ENCODE measurements at places on chromosomes 7 and 10.

- DNase-seq, result no peak
These were observed 149.8 kb downstream of the DYNC1I1 start for GRCh38 chr7:95922191-95922590.

DNA sequence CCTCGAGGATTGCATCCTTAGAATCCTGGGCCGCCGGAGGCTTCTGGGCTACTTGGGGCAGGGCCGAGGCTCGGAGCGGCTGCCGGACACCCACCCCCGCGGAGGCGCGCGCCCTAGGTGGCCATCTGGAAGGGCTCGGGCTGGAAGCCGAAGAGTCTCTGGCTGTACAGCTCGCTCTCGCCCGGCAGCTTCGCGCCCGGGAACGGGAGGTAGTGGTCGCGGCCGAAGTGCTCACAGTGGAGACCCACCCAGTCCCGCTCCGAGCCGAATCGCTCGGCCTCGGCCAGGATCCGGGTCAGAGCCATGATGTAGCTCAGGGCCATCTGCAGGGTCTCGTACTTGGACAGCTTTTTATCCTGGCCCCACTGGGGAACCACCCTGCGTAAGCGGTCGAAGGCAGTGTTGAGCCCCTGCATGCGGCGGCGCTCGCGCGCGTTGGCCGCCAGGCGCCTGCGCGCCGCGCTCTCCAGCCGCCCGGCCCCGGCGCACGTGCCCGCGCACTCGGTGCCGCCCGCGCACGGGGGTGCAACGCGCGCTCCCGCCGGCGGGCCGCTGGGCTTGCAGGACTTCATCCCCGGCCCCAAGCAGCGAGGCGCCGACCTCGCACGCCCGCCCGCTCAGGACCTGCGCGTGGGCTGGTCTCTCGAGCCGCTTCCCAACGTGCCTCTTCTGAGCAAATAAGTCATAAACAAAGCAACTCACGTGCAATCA lies 652 bp downstream of the ATOH7 start:
- DNase-seq, result no peak

DNA sequence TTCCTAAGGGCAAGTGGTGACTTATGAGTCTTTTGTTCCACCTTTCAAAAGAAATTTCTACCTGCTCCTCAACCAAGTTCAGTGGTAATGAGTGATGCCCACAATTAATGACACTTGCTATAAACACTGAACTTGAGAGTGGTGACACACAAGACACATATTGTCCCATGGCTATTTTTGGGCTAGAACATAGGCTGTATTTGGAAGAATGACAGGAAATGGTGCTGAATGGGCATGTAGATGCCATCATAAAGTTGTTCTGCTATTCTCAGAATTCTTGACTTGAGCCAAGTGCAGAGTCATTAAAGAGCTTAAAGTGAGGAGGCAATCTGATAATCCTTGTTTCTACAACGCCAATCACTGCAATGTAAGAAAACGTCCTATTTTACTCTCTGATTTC lies 313.3 kb downstream of the AGMO start:
- DNase-seq, result no peak

- no peak for DNase-seq
These were observed 50.6 kb downstream of the PTPRN2 start for GRCh38 chr7:158536871-158537515.

DNA sequence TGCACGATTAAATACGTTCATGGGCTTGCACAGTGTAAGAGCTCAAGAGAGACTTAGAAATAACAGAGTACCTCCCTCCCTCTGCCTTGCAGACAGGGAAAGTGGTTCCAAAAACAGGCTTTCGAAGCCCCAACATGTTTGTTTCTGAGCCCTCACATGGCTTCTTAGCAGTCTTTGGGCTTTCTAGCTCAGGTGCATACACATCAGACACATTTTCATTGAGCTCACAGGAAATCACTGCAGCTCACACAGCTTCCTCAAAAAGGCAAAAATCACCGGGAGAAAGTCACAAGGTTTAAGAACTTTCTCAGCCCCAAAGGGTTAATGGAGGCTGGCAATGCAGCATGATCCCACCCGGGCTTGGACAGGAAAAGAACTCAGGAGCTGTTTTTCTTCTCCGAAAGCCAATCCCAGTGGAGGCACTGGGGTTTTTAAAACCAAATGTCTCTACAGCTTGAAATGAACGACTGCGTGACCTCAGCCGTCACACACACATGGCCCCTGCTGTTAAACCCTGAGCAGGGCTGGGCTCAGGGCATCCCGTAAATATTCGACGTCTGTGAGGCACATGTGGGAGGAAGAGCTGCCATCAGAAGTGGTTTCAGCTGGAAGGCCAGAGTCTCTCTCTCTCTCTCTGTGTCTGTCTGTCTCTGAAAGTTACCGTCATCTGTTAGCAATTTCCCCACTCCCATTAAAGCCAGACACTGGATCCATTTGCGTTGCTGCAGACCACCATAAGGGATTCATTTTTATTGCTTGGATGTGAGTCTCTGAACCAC lies 69.7 kb downstream of the CALML3 start:
- no peak for DNase-seq

DNA sequence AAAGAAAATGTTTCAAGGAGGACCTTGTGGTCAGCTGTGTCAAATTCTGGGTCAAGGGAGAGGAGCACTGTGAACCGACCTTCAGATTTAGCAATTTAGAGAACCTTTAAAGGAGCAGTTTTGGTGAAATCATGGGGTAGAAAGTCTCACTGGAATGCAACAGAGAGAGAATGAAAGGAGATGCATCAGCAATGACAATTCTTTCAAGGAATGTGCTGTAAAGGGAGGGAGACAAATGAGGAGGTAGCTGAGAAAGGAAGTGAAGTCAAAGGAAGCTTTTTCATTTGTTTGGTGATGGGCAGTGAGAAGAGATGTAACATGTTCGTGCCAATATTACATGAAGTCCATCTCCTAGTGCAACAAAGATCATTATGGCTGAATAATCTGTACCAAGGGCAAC lies 166.0 kb downstream of the TSPAN12 start:
- DNase-seq, result no peak

DNA sequence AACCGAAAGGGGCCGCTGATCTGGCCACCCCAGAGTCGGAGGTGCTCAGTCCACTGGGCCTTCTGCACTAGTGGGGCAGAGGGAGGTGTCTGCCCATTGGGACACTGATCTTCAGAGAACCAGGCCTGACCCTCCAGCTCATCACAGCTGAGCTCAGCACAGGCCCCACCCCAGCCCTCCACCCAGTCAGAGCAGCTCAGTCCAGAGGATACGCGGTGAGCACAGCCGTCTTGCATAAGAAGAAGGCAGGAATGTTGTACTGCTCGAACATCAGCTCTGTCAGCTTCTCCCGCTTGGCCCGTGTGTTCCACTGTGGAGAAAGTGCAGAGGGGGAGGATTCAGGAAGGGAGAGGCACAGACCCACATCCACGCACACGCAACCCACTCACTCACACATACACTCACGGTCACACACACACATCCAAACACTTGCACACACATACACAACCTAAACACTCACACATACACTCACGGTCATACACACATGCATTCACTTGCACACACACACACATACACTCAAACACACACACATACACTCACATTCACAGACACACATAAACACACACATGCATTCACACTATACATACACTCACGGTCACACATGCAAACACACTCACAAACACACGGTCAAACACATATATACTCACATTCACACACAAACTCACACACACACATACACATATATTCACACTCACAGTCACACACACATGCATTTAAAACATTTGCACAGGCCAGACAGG lies 6.3 kb downstream of the ACTL6B start:
- no peak for DNase-seq

DNA sequence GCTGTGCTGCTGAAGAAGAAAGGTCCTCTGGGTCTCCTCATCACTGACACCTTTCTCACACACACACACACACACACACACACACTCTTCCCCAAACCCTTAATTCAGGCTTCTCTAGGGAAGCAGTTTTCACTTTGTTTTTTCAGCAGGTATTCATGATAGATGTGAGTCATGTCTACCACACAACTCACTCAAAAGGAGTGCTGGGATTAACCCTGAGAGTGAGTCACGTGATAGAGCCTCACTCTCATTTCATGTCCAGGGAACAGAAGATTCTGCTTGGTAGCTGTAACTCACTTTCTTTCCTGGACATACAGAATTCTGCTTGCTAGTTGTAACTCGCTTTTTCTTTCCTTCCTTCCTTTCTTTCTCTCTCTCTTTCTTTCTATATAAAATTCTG lies 45.4 kb downstream of the VIM start:
- no peak for DNase-seq

DNA sequence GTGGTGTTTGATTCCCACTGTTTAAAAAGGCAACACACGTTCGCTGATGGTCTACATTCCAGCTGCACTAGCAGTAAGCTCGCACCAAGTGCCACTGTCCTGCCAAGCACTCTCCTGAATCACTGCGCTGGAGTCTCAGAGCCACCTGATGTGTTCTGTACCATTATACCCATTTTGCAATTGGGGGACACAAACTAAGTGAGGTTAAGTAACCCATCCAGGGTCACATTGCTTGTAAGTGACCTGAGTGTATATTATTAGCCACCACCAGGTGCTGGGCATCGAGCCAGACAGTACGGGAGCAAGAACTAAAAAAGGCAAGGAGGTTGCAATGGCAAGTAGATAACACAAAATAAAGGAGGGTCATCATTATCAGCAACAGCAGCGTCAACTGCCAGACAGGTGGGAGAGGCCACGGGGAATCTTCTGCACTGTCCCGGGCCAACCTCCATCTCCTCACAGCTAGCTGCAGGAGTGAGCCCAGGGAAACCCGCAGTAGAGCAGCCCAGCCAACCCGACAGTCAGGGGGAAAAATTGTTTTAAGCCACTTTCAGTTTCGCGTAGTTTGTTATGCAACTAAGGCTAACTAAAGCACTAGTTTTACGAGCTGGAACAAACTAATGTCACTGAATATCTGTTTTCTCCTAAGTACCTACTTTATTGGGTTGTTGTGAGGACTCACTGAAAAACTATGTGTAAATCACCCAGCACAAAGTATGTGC lies 712 bp upstream of the CPVL start:
- no peak for DNase-seq

DNA sequence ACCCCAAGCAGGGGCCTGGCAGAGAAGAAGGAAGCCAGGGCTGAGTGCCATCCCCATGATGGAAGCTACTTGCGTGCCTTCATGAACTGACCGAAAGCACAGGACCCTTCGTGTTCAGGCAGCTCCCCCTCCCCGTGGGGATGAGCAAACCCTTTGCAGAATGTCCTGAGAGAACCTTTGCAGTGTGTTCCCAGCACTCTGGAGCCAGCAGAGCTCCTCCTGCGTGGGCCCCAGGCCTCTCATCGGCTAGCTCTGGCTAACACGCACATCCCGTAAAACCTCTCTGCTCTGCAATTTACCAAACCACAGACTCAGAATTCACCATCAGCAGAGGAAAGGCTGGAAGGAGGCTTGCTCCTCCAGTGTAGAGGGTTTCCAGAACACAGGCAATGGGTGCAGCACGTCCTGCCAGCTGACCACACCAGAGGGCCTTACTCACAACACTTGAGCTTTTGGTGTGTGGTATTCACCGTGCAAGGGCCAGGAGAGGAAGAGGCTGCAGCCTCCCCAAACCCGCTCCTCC lies 3.1 kb downstream of the SH3PXD2A start:
- DNase-seq, result no peak

GRCh38 chr10:30505543-30506298 lies 71.7 kb downstream of the MAP3K8 start:
- DNase-seq, result no peak

DNA sequence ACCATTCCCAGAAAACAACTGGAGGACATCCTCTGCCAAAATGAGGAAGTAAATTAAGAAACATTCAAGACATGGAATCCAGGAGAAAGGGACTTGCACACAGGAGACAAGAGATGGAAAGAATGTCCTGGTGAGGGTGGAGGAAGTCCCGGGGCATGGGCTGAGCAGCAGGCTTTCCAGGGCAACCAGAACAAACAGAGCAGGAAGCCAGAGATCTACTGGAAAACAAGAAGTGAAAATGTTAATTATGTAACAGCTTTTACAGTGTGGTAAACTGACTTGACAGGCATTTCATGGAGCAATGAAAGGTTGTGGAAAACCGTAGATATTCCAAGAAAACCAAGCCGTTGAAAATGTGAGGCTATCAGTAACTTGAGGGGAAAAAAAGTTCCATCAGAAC lies 55.2 kb upstream of the ZNF746 start:
- no peak for DNase-seq

DNA sequence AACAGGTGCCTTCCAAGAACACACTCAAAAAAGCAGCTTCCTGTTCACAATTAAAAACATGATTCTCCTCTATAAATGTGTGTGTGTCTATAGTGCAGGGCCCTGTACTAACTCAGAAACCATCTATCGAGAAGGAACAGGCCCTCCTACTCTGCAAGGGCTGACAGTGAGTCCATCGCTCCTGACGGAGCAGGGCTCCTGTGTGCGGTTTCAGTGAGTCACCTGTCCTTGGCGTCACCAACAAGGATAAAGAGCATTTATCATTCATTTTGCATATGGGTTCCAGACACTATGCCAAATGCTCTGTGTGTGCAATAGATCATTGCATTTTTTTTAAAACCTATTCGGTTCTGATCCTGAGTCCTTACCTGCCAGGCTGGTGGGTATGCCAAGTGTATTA lies 63.7 kb downstream of the TACC2 start:
- DNase-seq, result no peak

DNA sequence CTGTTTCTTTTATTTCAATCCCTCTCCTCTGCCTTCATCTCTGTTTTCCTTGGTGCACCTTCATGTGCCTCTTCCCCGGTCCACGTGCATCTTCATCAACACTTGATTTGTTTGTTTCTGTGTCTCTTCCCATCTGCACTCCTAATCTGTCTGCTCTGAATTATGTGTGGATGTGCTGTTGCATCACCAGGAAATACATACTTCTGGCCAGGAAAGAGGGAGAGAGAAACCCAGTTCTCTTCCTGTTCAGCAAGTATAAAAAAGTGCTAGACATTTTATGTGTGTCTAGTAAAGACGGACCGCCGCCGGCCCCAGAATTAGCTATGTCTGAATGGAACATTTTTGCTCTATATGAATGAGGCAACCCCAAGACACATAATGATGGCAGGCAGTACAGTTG lies 93.8 kb downstream of the CALD1 start:
- no peak for DNase-seq

DNA sequence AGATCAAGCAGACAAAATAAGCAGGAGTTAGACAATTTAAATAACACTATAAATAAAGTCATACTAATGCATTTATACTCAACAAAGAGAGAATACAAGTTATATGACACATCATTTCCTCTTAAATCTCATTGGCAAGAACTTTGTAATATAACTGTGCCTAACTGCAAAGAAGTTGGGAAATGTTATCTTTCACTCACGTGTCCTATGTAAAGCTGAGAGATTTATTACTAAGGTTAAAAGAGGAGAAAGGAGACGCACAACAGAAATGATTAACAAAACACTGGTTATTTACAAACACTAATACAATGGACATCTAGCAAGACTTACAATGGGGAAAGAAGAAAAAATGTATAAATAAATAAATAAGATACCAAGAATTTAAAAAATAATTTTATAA lies 12.7 kb upstream of the TMEM273 start:
- DNase-seq, result no peak

DNA sequence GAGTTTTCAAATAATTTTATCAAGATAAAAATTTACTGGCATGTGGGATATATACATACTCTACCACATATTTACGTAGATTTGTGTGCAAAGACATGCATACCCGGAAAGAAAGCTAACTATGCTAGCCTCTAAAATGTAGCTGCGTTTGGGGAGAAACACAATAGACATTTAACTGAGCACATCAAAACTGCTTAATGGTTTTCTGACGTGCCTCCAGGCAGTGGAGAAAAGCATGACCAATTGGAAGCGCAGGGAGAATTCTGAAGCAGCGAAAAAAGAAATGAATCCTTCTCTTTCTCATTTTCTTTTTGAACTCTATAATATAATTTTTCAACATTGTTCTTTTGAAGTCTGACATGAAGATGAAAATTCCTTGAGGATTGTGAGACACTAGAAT lies 60.3 kb upstream of the LYZL1 start:
- DNase-seq, result no peak

- DNase-seq, result no peak
These were observed 329.0 kb upstream of the C7orf33 start for GRCh38 chr7:148261523-148261922.

All from stimulated activated CD8-positive, alpha-beta memory T cell treated with anti-CD3 and anti-CD28 coated beads, Interleukin-12 subunit alpha, Interleukin-12 subunit beta, amount 100 ng/mL, for 1 hour (primary cell).